ENCODE measurements at places on chromosomes 16 and 17.

DNA sequence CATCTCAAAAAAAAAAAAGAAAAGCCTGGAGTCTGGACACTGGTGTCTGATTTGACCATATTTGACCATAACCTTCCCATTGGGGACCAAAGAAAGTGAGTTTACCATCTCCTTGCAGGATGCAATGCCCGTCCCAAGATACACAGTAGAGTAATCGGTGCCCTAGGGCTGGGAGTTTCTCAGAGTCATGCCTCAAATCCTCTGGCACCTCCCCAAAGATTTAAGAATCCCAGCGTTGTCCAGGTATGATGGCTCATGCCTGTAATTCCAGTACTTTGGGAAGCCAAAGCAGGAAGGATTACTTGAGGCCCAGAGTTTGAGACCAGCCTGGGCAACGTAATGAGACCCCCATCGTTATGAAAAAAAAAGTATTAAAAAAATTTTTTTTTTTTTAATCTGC is 5.0 kb downstream of the PITPNM3 start:
- no peak for DNase-seq

DNA sequence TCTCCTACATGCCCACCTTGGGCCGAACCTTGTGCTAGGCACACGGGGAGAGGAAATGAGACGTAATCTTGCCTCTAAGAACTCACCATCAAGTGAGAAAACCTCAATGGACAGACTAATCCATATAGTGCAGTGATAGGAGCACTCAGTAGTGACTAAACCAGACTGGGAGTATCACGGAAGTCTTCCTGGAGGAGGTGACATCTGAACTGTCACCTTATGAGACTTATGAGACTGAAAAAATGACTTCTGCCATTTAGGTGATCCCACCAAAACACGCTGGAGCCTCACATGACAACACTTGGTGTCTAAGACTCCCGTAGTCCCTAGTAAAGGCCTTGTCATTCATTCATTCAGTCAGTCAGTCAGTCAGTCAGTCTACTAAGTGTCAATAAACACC is 27.3 kb upstream of the MRTFB start:
- no peak for DNase-seq

GRCh38 chr16:12548270-12548983 is 255.3 kb downstream of the CPPED1 start:
- DNase-seq = no peak

GRCh38 chr17:45332989-45333701 is 16.3 kb upstream of the MAP3K14 start:
- DNase-seq = no peak

- DNase-seq = no peak
Measured at GRCh38 chr17:42475121-42475520, 16.4 kb downstream of the ATP6V0A1 start.

DNA sequence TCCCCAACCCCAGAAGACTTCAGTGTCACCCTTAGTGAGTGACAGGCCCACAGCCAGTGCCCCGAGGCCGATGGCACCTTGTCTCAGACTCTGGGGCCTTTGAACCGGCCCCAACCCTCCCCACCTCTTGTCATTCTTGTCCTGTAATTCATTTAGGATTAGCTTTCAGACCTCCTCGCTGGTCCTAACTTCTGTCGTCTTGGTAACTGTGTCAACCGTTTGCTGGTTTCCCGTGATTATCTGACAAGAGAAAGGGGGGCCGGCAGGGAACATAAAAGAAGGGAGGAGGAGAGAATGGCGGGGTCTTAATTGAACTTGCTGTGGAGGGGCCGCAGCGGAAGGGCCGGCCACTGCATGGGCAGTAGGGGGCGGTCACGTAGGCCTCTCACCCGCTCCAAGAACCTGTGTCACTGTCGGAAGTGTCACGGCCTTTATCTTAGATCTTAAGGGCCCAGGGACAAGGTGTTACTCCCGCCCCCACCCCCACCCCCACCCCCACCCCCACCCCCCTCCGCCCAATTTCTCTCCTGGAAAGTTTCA is 46.5 kb upstream of the GSE1 start:
- no peak for DNase-seq

- no peak for DNase-seq
Measured at GRCh38 chr16:19874851-19875546, 9.6 kb downstream of the GPRC5B start.

DNA sequence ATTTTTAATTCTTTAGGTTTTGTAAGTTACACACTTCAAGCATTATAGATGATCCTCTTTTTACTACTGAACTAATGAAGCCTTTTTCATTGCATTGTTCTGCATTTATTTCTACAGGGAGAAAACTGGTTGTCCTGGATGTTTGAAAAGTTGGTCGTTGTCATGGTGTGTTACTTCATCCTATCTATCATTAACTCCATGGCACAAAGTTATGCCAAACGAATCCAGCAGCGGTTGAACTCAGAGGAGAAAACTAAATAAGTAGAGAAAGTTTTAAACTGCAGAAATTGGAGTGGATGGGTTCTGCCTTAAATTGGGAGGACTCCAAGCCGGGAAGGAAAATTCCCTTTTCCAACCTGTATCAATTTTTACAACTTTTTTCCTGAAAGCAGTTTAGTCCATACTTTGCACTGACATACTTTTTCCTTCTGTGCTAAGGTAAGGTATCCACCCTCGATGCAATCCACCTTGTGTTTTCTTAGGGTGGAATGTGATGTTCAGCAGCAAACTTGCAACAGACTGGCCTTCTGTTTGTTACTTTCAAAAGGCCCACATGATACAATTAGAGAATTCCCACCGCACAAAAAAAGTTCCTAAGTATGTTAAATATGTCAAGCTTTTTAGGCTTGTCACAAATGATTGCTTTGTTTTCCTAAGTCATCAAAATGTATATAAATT is 53.0 kb downstream of the TUBD1 start:
- peak; percentile 45 for DNase-seq

GRCh38 chr16:16062023-16062937 is 112.9 kb downstream of the ABCC1 start:
- peak; percentile 2 for DNase-seq

- DNase-seq = no peak
Measured at GRCh38 chr17:77370586-77370985, 229.8 kb downstream of the SEC14L1 start.

GRCh38 chr16:54923055-54923473 is 7.6 kb upstream of the IRX5 start:
- DNase-seq = no peak

DNA sequence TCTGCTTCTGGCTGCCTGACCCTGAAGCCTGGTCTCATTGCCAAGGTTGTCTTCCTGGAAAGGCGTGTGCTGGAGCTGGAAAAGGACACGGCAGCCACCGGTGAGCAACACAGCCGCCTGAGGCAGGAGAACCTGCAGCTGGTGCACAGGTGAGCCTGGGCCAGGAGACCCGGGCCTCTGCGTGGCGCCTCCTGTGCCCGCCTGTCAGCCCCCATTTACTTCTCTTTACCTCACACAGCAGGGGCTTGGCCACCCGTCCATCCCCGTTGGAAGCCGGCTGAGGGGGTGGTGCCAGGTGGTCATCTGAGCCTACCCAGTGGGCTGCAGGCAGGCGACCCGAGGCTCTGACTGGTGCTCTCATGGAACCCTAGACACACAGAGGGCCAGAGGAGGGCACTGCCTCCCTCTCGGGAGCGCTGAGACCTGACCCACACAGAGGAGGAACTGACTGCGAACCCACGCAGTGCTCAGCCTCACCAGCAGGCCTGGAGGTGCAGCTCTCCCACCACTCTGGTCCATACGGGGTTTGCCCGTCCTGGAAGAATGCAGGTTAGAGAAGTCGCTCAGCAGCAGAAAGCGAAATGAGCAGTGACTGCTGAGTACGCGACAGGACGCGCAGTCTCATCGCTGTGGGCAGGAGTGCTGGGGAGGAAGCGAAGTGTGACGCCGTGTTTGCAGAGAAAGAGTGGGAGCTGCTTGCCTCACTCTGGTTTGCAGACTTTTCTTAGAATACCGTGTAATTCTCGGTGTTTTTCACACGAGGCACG is 21.9 kb upstream of the CAPN15 start:
- DNase-seq = no peak

GRCh38 chr17:1031711-1032110 is 34.8 kb downstream of the TIMM22 start:
- no peak for DNase-seq

GRCh38 chr17:33949100-33949499 is 306.0 kb upstream of the CCL2 start:
- DNase-seq = no peak

GRCh38 chr16:70597135-70597835 is 49.1 kb upstream of the IL34 start:
- no peak for DNase-seq

DNA sequence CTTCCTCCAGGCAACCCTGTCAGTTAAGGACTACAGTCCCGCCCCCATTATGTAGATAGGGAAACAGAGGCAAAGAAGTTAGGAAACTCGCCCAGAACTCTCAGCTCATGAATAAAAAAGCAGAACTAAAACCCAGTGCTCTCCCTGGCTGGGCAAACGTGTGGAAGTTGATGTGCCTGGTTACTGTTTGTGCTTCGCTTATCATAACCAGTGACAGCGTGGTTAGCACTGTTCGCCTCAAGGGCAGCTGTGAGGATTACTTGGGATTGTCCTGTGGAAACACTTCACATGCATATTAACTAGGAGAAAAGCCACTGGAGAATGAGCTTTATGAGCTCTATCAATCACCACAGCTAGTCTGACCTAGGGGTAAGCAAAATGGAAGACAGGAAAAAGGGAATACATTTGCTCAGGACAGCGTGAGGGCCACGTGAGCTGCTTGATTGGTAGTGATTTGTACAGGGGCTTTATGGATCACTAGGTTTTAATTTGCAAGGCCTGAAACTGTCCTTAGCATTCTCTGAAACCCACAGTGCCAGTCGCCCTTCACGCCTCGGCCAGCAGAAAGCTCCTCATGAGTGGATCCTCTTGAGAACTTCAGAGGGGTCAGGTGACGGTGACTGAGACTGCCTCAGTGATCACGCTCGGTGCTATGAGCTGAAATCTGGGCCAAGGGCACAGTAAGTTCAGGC is 19.9 kb downstream of the CYB5D2 start:
- DNase-seq = no peak

DNA sequence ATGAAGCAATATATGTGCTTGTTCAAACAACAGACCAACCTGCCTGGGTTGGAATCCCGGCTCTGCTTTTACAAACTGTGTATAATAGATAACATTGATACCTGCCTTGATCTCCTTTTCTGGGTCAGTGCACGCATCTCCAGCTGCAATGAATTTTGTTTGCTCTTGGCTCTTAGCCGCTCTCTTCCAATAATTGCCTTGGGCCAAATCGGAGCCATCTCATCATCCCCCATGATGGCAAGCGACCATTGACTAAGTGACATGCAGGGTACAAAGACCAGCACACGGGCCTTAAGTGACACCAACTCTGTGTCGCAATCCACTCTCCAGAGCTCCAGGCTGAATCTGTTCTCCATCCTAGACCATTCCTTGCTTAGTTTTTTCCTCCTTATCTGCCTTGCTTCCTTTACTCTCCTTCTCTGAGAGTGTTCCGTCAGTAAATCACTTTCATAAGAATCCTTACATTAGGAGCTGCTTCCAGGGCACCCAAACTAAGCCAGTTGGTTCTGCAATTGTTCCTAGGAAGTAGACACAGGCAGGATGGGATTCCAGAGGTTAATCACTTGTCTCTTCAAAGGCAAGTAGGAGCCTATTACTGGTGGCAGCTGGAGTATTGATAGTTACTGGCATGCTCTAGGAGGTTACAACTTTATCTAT is 134.2 kb downstream of the ABCA8 start:
- DNase-seq = no peak

GRCh38 chr17:71505200-71505599 is 615.6 kb upstream of the SOX9 start:
- no peak for DNase-seq

DNA sequence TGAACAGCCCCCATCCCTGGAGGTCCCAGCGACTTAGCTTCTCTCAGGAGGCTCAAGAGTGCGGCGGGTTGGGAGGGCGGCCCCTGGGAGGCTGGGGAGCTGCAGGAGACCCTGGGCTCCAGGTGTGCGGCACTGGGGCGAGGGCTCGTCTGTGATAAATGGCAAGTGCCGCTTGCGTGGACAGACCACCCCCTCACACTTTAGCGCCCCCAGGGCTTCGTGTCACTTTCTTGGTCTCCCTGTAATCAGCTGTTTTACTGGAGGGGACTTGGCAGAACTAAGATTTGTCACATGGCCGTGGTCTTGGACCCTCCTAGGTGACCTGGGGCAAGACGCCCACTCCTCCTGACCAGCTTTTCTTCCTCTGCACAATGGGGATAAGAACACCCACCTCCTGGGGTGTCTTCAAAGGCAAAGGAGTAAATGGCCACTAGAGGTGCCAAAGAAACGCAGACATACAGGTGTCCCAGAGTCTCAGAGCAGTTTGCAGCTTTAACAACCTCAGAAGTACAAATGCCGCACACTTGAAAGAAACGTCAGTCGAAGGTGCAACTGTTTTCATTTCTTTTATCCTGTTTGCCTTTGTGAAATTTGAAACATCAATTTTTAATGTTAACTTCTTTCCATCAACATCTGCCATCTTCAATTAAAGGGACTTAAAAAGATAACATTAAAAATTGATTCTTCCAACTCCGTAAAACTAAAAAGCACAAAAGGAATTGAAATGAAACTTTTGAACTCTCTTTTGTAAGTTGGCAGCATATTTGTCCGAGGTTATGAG is 946 bp downstream of the OSGIN1 start:
- no peak for DNase-seq

- DNase-seq = no peak
Measured at GRCh38 chr17:29682987-29683386, 60.3 kb upstream of the CORO6 start.

DNA sequence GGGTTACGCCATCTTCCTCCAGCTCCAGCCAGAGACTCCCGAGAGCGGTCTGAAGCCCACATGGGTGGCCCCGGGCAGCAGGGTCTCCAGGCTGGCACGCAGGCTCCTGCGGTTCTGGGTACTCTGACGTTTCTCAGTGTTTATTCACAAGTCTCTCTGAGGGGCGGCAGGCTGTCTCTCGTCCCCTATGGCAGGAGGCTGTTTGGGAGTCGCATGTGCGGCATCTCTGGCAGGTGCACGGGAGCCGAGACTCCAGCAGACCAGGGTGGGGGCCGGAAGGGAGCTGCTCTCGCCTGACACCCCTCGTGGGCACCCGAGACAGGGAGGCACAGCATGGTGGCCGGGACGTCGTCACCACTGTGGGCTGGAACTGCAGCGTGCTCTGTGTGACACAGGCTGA is 48.1 kb downstream of the ZNF778 start:
- no peak for DNase-seq

- DNase-seq = peak; percentile 90
Measured at GRCh38 chr16:15961060-15961511, 11.7 kb downstream of the ABCC1 start.

- no peak for DNase-seq
Measured at GRCh38 chr17:8696906-8697305, 47.7 kb downstream of the CCDC42 start.

- no peak for DNase-seq
Measured at GRCh38 chr16:22188267-22188594, 17.8 kb upstream of the EEF2K start.

DNA sequence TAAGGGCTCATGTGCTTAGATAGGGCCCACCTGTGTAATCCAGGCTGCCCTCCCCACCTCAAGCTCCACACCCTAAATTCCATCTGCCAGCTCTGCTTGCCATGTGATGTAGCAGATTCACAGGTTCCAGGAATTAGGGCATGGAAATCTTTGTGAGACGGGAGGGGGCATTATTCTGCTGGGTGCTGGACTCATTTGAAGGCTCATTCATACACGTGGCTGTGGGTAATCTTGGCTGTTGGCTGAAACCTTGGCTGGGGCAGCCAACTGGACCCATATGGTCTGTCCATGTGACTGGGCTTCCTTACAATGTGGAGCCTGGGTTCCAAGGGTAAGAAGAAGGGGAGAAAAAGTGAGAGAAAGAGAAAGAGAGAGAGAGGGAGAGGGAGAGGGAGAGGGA is 115.1 kb downstream of the CYLD start:
- DNase-seq = no peak

- no peak for DNase-seq
Measured at GRCh38 chr17:61337290-61337689, 62.4 kb upstream of the TBX2 start.
